ENCODE measurements at places on chromosomes 3 and 15.

- DNase-seq: no peak
These were observed 360.4 kb upstream of the TGFBR2 start for GRCh38 chr3:30245858-30246622.

DNA sequence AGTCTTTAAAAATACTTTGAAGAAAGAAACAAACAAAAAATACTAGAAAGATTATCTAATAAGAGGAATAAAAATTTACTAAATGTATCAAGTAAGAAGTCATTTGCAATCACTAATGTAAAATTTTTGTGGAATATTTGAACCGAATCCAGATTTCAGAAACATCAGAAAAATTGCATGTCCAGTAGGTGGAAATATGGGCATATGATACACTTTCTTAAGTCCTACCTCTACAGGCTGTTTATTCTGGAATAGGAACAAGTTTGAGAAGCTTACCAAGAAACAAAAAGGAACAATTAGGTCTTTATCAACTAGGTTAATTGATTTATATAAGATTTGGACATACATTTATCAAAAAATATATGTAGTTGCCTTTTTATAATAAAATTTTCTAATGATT, 292.9 kb upstream of the ROBO1 start:
- no peak for DNase-seq

GRCh38 chr3:133301731-133302130, 98.1 kb upstream of the BFSP2 start:
- no peak for DNase-seq

- DNase-seq: no peak
These were observed 37.4 kb downstream of the ST6GAL1 start for GRCh38 chr3:186967686-186968085.

GRCh38 chr3:158057666-158058065, 48.6 kb downstream of the SHOX2 start:
- DNase-seq: no peak

DNA sequence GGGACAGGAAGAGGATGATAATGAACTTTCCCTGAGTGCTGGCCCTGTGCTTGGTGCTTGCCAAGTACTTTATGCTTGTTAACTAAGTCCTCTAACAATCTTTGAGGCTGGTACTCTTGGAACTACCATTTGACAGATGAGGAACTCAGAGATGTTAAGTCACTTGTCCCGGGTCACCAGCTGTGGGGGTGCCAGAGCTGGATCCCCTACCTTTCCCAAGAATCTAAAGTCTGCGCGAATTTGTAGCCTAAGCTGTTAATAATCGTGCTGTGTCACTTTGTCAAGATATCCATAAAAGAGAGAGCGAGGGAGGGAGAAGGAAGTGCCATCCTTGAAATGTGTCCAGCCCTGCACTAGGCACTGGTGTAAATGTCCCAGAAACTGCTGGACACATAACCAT, 19.0 kb upstream of the ACOX2 start:
- DNase-seq: no peak

Data from DMS53 (cell line).